T47D (cell line): ENCODE measurements at places on chromosomes 3 and 15.
A peak's percentile ranks its signal among the peaks of the same experiment; 100 is the strongest.

DNA sequence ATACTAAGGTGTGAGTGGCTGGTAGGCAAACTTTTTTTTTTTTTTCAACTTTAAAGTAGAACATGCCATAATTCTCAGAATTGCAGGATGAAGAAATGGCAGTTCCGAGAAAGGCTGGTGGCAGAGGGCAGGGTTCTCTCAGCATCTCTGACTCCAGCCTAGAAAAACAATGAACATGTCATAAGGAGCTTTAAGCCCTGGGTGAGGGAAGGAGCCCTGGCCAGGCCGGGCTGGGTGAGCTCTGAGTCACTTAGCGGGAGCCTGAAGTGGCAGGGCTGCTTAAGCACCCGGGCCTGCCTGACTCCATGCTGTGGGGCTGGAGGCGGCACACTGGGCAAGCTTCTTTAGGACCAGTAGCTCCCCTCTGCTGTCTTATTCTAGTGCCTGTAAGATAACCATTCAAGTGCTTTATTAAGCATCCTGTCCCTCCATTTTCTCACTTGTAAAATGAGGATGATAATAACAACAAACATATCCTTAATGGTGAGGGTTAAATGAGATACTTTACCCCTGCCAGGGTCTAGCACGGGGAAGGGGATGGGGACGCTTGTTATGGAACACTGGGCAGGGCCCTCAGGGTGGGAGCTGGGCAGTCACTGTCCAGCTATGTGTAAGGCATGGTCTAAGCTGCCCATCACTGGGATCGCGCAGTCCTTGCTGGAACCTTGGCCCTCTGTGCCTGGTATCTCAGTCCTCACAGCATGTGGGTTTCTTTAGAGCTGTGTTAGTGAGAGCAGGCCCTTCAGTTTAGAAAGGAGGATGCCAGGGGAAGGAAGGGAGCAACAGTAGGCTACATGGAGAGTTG, 18.4 kb downstream of the SMAD6 start:
- DNase-seq, result no peak

DNA sequence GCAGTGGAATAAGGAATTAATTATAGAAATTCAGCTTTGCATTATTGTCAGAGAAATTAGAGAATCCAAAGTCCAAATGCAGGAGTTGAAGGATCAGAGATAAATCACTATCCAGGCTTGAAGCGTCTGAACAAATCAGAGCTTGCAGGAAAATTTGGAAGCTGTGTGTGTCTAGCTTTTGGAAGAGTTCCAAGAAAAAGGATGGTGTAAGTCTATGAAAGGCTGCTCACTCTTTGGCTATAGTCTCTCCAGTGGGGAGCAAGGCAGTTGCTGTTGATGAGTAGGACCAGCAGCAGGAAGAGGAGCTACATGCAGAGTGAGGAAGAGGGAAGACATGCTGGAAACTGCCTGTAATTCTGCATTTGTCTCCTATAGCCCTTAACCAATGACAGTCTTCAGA, 464.3 kb upstream of the GRM7 start:
- no peak for DNase-seq

DNA sequence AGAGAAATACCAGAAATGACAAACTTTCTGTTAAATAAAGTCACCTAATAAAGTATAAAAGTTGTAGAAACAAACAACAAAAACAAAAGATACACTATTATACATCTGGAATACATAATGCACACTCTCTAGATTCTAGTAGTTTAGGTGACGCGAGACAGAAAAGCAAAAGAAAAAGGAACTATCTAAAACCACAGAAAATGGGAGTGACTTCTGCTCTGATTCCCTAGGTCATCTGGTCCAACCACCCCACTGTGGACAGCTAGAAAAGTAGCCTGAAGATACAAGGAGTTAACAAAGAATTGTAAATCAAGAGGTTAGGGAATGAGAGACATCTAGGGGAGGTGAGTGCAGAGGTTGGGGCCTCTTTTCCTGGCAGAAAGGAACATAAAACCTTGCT, 39.1 kb downstream of the DHX36 start:
- DNase-seq, result no peak

- DNase-seq, result peak; percentile 77
These were observed 384 bp downstream of the KNL1 start for GRCh38 chr15:40594429-40594836.

DNA sequence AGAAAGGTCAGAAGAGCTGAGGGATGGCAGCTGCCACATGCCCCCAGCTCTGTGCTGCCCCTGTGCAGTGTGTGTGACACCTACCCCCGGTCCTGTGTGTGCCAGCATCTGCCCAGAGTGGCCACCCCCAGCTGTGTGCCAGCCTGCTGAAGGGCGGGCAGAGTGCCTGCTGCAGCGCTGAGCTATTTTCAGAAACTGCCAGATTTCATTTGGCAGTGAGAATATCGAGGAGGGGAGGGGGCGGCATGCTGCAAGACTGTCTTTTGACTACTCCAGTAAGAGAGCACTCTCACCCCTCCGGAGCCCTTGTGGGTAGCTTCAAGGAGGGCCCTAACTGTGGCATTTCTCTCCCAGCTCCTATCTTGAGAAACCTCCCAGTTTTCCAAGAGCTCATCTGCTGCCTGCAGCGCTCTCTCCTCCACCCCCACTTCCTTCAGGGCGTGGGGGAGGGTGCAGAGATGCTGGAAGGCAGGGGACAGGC, 25.2 kb upstream of the DOCK3 start:
- DNase-seq, result no peak

GRCh38 chr15:38440353-38441129, 13.4 kb upstream of the FAM98B start:
- DNase-seq, result peak; percentile 30

GRCh38 chr3:125440970-125441369, 65.8 kb upstream of the ZNF148 start:
- DNase-seq, result no peak

- no peak for DNase-seq
These were observed 2.6 kb downstream of the PRRT3 start for GRCh38 chr3:9949626-9950025.

- DNase-seq, result no peak
These were observed 15.3 kb upstream of the RAMAC start for GRCh38 chr15:82970696-82971095.

- no peak for DNase-seq
These were observed 32.7 kb upstream of the MAP3K13 start for GRCh38 chr3:185330238-185330637.

- no peak for DNase-seq
These were observed 6.2 kb downstream of the CILP start for GRCh38 chr15:65204931-65205660.

DNA sequence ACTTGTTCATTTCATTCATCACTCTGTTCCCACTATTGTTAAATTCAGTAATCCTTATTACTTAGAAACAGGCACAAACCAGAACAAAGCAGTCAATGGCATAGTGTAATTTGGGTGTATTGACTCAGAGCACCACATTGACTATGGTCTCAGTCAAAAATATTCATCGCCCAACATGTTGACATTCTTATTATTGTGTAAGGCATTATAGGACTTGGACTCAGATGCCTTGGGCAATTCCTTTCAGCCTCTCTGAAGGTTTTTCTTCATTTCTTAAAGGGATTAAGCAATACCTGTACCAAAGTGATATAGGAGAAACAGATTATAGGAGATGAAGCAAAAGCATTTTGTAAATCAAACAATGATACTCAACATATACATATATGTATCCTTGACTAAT, 114.7 kb upstream of the BHLHE40 start:
- DNase-seq, result no peak

DNA sequence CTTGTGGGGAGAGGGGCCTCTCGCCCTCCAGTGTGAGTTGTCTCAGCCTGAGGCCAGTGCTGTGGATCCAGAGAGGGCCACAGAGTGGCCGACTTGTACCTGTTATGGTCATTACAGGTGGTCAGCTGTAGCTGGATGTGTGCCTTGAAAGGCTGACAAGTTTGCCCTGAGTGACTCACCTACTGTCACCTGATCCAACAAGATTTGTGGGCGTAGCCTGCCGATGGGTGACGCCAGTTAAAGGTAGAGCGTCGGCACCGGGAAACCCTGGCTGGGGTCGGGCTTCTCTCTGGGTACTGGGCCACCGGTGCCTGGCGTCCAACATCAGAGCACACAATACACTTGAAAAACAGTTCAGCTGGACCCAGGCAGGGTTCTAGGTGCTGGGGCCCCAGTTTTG, 2.8 kb upstream of the ISG20 start:
- DNase-seq, result peak; percentile 84

GRCh38 chr3:171456765-171457606, 3.2 kb downstream of the TNIK start:
- no peak for DNase-seq

DNA sequence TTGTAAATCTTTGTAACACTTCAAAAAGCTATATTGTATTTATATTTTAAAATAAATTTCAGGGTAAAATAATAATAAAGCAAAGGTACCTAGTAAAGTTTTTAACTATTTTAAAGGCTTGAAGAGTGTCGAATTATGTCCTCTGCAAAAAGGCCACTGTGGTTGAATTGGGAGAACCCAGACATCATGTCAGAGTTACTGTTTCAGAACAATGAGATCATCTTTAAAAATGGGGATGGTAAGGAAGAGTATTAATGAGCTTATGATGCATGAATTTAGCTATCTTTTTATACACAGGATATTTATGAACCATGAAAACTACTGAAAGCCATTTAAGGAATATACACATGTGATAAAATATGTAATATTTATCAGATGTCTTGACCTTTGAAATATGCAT, 26.3 kb downstream of the KCNMB3 start:
- DNase-seq, result no peak
